ENCODE measurements at places on chromosomes 5 and 9. TPM values are rescaled to one million over a fixed set of nuclear protein-coding genes. Genes with fewer than 3 reads are reported as not detected.

Gene CAVIN4
- 0.45 TPM for total RNA-seq

Gene SEMA5A
- not detected for total RNA-seq

Gene CCDC171
- total RNA-seq, result 5.5 TPM

Gene CDO1
- not detected for total RNA-seq

Gene GLRA1
- total RNA-seq, result not detected

Gene ZNF474
- not detected for total RNA-seq

Gene FAM169A
- total RNA-seq, result 12.8 TPM

Gene MAPKAP1
- total RNA-seq, result 42.2 TPM

Gene GARNL3
- total RNA-seq, result 2.8 TPM

Gene CARTPT
- not detected for total RNA-seq

Gene GDF9
- 0.69 TPM for total RNA-seq

Gene DAB2IP
- not detected for total RNA-seq

Gene NEUROG1
- not detected for total RNA-seq

Gene TMEM174
- not detected for total RNA-seq

Gene AJM1
- 12.9 TPM for total RNA-seq

Gene CCL21
- not detected for total RNA-seq

DNA sequence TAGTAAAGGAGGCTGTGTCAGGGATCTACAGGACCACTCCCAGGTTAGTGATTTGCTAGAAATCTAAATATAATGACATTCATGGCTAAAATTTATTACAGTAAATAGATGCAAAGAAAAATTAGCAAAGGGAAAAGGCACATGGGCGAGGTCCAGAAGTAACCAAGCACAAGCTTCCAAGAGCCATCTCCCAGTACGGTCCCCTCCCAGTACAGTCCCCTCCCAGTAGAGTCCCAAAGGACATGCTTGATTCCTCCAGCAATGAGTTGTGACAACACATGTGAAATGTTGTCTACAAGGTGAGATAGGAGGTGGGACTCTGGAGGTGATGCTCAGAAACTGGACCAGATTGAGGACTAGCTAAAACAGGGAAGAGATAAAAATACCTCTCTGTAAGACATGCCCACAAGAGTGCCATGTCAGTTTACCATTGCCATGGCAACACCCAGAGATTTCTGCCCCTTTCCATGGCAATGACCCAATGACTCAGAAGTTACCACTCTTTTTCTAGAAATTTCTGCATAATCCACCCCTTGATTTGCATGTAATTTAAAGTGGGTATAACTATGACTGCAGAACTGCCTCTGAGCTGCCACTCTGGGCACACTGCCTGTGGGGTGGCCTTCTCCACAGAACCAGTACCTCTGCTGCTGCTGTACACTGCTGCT is 27.9 kb upstream of the CEMIP2 start:
- ATAC-seq, result peak; percentile 68

DNA sequence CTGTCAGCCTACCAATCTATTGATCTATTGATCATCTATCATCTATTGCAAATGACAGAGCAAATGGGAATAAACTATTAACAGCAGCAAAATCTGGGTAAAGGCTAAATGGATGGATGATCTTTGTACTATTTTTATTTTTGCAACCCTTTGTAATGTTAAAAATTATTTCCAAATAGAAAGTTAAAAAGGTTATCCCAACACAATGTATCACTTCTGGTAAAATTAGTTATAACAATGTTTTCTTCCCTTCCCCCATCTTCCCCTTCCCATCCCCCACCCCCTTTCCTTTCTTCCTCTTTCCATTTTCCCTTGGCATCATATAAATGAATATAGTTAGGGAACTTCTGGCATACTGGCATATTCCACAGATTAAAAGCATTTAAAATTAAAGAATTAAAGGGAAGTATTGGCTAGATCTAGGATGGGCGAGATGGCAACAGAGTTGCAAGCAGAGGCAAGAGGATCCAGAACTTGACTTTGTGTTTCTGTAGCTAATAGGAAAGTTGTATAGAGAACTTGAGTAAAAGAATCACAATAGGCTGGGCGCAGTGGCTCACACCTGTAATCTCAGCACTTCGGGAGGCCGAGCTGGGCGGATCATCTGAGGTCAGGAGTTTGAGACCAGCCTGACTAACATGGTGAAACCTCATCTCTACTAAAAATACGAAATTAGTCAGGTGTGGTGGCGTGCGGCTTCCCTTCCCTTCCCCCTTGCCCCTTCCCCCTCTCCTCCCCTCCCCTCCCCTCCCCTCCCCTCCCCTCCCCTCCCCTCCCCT is 66.6 kb upstream of the TAF11L2 start:
- no peak for ATAC-seq

DNA sequence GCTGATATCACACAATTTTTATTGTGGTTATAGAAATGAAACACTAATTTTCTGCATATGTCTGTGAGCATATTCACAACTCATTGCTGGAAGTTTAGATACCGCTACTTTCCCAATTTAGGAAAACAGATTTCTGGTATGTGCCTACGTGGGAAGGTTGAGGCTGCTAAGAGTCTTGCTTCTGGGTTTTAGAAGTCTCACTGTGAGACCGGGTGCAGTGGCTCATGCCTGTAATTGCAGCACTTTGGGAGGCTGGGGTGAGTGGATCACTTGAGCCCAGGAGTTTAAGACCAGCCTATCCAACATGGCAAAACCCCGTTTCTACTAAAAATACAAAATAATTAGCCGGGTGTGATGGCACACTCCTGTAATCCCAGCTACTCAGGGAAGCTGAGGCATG is 39.6 kb downstream of the UBAP1 start:
- no peak for ATAC-seq

GRCh38 chr9:84068872-84069271 is 88.3 kb downstream of the RMI1 start:
- no peak for ATAC-seq

GRCh38 chr9:125850106-125850632 is 103.0 kb downstream of the PBX3 start:
- no peak for ATAC-seq

- no peak for ATAC-seq
These were observed 54.3 kb downstream of the TSTD2 start for GRCh38 chr9:97578846-97579245.

- ATAC-seq, result no peak
These were observed 46.8 kb upstream of the ATG10 start for GRCh38 chr5:81925009-81925408.

DNA sequence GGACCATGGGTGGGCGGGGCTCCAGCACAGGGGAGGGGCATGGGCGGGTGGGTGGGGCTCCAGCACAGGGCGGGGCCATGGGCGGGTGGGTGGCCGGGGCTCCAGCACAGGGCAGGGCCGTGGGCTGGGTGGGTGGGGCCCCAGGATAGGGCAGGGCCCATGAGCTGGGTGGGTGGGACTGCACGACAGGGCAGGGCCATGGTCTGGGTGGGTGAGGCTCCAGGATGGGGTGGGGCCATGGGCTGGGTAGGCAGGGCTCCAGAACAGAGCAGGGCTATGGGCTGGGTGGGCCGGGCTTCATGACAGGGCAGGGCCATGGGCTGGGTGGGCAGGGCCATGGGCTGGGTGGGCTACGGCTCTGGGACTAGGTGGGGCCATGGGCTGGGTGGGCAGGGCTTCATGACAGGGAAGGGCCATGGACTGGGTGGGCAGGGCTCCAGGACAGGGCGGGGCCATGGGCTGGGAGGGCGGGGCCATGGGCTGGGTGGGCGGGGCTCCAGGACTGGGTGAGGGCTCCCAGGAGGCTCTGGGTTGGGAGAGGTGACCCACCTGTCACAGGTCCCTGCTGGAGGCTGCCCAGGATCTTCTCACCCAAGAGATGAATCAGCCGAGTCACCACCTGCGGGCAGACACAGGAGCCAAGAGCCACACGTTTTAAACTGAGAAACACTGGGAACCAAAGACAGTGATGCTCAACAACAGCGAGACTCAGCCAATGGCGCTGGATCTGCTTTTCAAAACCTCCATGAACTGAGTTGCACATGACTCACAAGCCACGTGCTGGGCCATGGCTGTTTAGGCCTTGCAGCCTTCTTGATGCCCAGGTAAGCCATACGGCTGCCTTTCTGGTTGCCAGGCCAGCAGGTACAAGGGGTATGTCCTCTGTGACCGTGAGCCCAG is 33.6 kb upstream of the NSMF start:
- peak; percentile 68 for ATAC-seq

- ATAC-seq, result peak; percentile 47
These were observed 688 bp downstream of the CNTLN start for GRCh38 chr9:17135295-17136160.

DNA sequence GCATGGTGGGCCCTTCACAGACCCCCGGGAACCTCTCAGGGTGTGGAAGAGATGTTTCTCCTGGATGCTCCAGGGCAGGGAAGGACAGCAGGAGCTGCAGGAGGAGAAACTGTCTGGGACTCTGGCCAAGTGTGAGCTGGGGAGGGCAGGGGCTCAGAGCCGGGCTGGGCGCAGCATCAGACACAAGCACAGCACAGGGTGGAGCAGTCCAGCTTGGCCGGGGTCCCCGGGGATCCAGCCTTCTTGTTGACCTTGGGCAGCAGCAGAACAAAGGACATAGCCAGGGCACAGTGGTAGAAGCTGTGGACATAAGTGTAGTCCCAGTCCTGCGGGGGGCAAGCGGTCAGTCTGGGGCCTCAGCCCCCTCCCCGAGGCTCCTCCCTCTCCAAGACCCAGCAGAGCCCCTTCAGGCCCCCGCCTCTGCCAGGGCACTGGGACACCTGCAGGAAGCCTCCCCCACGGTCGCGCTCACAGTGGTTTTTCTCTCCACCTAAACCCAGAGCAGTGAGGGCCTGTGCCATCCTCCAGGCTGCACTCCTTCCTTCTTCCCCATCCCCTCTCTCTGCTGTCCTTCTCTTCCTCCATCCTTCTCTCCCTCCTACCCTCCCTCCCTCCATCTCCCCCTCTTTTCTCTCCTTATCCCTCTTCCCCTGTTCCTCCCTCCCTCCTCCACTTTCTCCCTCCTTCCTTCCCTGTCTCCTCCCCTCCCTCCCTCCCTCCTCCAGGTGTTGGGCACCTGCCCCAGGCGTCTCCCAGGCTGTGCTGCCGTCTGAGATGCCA is 10.1 kb downstream of the MYMK start:
- ATAC-seq, result no peak

DNA sequence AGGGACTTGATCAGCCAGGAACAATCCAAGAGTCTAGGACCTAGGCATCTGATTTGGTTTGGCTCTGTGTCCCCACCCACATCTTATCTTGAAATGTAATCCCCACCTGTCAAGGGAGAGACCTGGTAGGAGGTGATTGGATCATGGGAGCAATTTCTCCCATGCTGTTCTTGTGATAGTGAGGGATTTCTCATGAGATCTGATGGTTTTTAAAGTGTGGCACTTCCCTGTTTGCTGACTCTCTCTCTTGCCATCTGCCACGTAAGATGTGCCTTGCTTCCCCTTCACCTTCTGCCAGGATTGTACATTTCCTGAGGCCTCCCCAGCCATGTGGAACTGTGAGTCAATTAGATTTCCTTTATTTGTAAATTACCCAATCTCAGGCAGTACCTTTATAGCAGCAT is 201.7 kb upstream of the ACTBL2 start:
- no peak for ATAC-seq

GRCh38 chr9:109320331-109320741 is 523 bp downstream of the EPB41L4B start:
- peak; percentile 16 for ATAC-seq

- peak; percentile 83 for ATAC-seq
These were observed 260.0 kb downstream of the AUH start for GRCh38 chr9:91101611-91102168.

GRCh38 chr9:89361031-89361430 is 42.7 kb downstream of the SECISBP2 start:
- ATAC-seq, result no peak

DNA sequence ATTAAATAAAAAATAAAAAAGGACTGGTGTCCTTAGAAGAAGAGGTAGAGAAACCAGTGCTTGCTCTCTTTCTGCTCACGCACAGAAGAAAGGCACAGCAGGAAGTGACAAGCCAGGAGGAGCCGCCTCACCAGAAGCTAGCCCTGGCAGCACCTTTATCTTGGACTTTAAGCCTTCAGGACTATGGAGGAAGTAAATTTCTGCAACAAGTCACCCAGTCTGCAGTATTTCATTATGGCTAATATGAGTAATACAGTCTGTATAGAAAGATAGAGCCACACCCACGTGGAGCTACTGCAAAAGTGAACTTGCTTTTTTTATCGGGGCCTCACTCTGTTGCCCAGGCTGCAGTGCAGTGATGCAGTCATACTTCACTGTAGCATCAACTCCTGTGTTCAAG is 68.4 kb downstream of the PDZD2 start:
- no peak for ATAC-seq

DNA sequence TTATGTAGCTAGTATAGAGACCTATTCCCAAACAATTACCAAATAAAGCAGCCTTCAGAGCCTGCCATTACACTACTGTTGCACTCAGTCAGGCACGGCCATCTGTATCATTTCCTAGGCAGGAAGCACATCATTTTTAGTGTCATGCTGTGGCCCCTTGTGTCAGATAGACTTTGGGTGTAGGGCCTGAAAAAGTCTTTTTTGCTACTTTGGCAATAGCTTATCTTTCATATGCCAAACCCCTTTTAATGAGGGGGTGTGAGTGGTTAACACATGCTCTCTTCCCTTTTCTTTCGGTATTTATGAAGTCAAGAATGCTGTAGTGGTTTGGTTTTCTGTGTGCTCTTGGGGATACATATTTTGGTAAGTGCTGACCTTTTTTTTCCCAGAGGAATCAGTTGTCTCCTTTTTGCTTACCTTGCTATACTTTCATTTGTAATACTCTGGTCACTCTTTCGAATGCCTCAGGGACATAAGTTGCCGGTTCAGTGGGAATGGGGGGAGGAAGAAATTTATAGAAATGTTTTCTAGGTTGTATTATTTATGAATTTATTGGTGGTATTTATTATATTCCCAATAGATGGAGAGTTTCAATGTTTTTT is 209.8 kb downstream of the CSNK1G3 start:
- ATAC-seq, result no peak

DNA sequence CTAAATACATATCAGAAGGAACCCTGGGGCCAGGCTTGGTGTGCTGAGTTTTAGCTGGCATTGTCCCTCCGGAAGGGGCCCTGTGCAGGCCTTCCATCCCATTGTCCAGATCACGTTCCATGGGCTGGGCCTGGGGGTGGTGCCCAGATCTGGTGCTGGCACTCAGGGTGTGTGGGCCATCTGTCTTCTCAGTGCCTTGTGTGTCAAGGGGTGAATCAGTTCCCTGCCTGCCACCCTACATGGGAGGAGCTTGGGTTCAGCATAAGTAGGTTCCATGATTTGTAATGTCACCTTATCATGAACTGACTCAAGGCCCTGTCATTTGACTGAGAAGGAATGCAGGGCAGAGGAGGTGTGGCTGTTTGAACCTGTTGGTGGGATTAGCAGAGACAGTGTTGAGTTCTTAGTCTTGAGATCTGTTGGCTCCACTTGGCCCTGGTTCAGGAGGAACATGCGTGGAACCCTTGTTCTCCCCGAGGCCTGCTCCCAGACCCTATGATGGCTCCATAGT is 176.8 kb downstream of the MACROH2A1 start:
- no peak for ATAC-seq

- peak; percentile 19 for ATAC-seq
These were observed 48.8 kb downstream of the ACER2 start for GRCh38 chr9:19457693-19458009.

- ATAC-seq, result no peak
These were observed 154.1 kb downstream of the NTRK2 start for GRCh38 chr9:84823421-84824271.

DNA sequence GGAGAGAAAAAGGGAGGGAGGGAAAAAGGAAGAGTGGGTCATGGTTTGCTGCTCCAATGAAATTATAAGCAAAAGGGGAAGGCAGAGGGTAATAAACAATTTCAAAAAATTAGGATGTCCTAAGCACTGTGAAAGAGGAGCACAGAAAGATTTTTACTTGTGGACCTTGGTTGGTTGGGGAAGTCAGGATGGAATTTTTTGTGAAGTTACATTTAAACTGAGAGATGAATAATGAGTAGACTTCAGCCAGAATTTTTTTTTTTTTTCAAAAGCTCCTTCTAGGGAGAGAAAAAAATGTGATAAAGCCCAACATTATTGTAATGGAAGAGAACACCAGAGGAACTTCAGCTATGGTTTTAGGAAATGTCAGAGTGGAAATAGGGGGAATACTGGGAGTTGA is 515.9 kb upstream of the PAPPA start:
- ATAC-seq, result no peak

Data from activated T-helper 17 cell treated with anti-CD3 and anti-CD28 coated beads, Interleukin-2, amount 50 U/mL, for 72 hours (primary cell).